ENCODE measurements at places on chromosomes 2 and 18. TPM values are rescaled to one million over a fixed set of nuclear protein-coding genes. Genes with fewer than 3 reads are reported as not detected.

DNA sequence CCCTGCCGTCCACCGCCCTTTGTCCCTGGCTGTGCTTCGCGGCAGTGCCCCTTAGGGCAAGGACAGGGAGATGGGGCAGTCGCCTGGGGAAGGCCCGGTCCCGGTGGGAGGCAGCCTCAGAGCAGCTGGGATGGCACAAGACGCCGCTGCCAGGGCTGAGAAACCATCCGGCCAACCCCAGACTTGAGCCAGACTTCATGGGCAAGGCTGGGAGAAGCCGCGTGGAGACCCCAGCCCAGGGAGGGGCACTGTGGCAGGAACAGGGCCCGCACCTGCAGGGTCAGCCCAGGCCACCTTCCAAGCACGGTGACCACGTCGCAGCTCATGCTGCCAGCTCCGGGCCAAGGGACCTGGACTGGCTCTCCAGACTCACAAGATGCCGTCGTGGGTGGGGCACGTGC, 84.0 kb downstream of the NFATC1 start:
- DNase-seq = no peak

DNA sequence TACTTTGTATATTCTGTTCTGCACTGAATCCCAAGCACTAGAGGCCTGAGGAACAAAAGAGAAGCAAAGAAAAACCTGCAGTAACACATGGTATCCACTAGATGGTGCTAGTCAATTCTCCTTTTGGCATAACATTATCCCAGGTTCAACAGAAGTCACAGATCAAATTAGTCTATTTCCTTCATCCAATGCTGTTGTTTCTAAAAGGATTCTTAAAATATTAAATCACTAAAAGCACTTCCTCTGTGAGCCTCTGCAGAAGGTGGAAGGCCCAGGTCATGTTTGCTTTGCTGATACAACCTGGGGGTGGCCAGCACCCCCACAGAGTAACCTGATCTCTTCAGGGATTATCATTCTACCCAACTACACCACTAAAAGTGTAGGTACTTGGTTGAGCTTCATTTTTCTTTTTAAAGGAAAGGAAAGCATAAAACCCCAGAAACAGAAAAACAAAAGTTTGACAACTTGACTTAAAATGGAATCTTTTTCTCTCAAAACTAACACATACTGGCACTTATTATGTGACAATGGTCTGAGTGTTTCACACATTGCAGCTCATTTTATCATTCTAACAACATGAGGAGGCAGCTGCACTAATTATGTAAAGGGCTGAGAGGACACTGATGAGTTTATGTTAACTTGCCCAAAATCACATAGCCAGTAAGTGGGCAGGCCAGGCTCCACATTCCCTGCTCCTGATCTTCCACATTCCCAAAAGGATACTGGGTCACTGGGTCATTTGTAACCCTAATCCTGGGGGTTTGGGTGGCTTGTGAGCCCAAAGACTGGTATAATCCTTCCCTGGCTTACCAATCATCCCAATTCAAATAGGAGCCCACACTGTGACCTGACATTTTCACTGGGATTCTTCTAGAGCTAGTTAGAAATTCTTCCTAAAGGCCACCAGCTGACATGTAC, 66.8 kb upstream of the DNER start:
- peak; percentile 44 for DNase-seq

DNA sequence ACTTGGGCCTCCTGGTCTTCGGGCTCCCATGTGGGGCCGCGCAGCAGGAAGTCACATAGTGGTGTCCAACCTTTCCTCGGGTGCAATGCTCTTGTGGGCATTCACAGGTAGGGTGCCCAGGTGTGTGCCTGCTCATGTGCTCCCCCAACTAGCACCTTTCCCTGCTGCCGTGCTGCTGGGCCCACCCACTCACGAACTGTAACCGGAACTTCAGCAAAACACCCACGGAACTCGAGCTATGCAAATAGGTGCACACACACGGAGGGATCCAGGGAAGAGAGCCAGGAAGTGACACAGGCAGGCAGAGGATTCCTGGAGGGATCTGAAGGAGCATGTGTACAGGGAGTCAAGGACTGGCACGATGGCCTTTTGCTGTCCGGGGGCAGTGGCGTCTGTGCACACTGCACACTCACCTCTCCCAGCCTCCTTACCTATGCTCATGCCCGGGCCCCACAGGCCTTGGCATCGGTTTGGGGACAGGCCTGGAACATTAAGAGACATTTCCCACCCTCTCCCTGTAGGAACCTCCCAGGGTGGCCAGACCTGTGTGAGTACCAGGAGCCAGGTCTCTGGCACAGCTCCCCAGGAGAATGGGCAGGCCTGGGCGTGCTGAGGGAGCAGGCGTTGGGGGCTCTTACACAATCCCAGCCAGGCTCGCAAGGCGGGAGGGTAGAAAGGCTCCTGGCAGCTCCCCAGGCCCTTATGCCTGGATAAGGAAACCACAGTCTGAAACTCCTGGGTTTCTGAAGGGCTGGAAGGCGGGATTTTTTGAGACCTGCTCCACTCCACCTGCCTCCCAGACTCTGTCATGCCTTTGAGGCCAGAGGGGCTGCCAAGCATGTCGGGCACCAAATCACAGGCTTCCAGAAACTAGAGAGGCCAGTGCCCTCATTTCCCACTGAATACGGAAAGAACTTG, 6.6 kb upstream of the PTMA start:
- peak; percentile 40 for DNase-seq

- DNase-seq = no peak
These were observed 62.3 kb downstream of the ITGA6 start for GRCh38 chr2:172489681-172490080.

DNA sequence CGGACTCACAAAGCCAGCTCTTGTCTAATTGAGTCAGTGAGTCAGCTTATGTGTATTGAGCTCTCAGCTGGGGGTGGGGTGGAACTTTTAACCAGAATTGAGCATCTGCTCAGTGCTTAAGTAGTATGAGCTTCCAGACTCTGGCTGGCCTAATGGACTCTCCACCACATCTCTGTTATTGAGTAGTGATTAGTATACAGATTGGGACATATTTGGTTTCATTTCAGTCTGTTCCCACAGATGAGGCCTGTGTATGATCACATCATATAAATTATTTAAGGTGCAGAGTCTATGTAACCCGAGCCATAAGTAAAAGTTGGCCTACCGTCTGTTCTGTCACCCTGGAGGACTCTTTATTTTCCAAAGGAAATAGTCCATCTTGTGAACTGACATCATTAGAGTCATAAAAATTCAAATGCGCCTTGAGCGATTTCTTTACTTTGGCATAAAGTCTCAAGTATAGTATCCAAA, 152.1 kb downstream of the THSD7B start:
- DNase-seq = no peak

DNA sequence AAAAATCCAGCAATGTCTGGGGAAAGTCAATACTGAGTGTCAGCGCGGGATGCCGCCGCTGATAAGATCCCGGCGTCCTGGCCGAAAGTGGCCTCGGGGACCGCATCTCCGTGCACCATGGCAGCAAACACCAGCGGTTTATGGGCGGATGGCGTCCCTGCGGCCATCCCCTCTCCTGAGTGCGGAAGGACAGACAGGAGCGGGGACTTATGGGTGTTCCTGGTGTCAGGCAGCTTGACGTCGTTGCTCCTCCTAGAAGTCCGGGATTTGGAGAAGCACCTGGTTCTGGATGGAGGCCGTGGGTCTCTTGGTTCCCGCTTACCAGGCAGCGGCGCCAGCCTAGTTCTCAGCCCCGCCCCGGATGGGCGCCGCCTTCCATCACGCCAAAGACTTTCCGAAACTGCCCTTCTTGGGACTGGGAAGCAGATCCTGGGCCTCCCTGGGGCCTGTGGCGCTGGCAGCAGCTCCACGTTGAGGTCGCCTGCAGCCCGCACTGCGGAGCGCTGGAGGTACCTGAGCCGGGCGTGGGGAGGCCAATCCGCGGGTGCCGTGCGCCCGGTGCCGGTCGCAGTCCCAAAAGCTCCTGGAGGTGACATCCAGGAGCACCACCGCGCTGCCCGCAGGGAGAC, 119.1 kb downstream of the CCDC74A start:
- no peak for DNase-seq

DNA sequence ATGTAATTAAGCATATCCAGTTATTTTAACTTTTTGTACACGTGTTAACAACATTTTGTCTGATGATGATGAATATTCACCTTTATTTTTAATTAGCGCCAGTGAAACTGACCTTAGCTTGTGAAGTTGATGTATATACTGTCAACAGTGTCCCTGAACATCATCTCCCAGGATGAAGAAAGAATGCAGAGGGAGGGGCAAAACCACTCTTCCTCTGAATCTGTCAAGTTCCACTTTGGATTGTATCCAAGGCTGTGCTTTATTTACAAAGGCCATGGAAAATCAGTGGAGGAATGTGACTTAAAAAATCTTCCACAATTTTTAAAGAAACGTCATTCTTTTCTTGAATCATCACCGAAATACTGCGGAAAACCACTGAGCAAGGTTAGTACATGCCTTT, 4.5 kb upstream of the RMDN2 start:
- no peak for DNase-seq

- DNase-seq = no peak
These were observed 41.4 kb downstream of the TET3 start for GRCh38 chr2:74025971-74026612.

DNA sequence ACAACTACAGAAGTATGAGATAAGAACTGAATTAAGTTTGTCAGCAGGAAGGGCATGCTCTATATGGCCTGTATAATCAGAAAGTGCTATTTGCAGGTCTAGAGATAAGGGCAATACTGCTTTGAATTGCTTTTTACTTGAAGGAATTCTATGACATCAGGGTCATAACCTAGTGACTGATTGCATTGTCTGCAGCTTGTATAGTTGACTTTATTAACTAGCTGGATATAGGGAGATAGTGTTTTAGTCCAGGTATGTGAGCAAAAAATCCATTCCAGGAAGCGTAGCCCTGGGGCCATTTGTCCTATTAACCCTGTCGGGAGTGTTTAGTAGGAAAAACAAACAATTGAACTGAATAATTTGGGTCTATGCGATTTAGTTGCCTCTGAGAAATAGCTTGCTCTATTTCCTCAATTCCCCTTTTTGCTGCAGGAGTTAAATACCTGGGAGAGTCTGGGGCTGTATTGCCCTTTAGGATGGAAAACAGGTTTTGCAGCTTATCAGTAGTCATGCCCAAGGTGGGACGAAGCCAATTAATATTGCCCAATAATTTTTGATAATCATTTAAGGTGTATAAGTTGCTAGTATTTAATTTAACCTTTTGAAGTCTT, 30.0 kb downstream of the HTR2B start:
- no peak for DNase-seq

DNA sequence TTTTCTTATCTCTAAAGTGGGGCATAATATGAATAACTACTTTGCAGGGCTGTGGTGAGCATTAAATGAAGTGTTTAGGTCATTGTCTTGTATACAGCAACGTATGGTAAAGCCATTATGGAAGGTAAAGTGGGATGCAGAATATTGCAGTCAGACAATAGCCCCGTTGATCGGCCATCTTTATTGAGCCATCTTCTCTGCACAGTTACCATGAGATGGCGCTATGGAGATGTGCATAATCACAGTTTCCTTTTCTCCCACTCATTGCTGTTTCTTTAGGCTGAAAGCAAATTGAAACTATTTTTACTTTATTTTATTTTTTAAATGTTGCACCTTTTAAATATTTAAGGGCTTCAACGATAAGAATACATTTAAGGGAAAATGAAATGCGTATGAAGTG, 108.9 kb downstream of the THSD7B start:
- peak; percentile 36 for DNase-seq

GRCh38 chr2:178976351-178976750, 73.6 kb downstream of the CCDC141 start:
- no peak for DNase-seq

DNA sequence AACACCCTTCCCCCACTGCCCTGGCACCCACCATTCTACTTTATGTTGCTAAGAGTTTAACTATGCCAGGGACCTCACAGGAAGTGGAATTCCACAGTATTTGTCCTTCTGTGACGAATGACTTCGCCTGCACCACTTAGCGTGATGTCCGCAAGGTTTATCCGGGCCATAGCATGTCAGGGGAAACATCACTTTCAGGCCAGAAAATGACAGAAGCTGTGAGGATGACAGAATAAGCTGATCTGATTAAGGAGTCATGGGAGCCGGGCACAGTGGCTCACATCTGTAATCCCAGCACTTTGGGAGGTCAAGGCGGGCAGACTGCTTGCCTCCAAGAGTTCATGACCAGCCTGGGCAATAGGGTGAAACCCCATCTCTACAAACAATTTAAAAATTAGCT, 248.8 kb downstream of the EIPR1 start:
- no peak for DNase-seq

DNA sequence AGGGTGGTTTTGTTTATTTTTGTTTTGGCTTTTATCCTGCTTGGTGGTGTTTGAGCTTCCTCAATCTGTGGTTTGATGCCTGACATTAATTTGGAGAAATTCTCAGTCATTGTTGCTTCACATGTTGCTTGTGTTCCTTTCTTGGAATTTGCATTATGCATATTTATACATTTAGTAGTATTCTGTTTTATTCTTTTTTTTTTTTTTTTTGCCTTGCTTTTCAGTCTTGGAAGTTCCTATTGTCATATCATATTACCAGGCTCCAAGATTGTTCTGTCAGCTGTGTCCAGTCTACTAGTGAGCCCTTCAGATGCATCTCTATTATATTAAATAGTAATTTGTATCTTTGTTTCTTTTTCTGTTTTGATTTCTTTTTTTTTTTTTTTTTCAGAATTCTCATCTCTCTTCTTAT, 77.0 kb downstream of the EPC2 start:
- DNase-seq = peak; percentile 9

DNA sequence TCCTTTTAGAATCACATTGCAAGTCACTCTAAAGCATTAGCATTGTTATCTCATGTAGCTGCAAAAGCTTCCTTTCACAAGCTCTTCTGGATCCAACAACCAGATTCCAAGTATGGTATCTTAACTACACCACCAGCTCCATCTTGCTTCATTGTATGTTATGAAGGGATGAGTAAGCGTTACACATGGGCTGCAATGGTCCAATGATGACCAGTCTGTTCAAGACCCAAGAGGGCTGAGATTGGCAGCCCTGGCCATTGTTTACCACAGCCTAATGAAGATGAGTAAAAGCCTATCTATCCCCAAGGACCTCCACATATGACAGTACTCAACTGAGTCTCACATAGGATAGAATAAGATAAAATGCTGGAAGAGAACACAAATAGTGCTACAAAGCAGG, 6.3 kb downstream of the CFLAR start:
- no peak for DNase-seq

DNA sequence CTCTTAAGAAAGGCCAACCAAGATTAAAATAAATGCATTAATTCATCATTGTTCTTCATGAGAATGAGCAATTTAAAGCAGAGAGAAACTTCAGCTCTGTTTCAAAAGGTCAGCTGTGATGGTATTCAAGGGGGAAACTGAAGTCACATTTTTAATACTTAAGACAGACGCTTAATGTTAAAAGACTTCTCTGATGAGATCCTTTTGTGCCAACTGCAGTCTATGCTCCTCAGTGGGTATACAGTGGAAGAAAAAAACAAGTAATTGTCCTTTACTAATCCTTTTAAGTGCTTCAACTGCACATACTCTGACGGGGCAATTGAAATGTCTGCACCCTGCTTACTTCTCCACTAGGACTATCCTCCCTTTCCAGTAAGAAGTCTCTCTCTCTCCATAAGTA, 309.7 kb downstream of the GULP1 start:
- no peak for DNase-seq

Gene SLC9A2
- 0.83 TPM for total RNA-seq

Gene IL36RN
- 1.4 TPM for total RNA-seq

Gene DAPL1
- total RNA-seq = not detected

Gene NDUFS1
- total RNA-seq = 69.8 TPM

Gene SLC19A3
- total RNA-seq = 0.03 TPM

Gene HOXD12
- not detected for total RNA-seq

Gene PLCL1
- total RNA-seq = 0.13 TPM

Gene LOXHD1
- not detected for total RNA-seq
